ENCODE measurements at places on chromosomes 13 and 19.

- peak; percentile 41 for DNase-seq
Measured at GRCh38 chr19:44718441-44719261, 19.7 kb downstream of the CEACAM16 start.

GRCh38 chr13:113157206-113157928, 1.1 kb upstream of the PROZ start:
- DNase-seq = no peak

DNA sequence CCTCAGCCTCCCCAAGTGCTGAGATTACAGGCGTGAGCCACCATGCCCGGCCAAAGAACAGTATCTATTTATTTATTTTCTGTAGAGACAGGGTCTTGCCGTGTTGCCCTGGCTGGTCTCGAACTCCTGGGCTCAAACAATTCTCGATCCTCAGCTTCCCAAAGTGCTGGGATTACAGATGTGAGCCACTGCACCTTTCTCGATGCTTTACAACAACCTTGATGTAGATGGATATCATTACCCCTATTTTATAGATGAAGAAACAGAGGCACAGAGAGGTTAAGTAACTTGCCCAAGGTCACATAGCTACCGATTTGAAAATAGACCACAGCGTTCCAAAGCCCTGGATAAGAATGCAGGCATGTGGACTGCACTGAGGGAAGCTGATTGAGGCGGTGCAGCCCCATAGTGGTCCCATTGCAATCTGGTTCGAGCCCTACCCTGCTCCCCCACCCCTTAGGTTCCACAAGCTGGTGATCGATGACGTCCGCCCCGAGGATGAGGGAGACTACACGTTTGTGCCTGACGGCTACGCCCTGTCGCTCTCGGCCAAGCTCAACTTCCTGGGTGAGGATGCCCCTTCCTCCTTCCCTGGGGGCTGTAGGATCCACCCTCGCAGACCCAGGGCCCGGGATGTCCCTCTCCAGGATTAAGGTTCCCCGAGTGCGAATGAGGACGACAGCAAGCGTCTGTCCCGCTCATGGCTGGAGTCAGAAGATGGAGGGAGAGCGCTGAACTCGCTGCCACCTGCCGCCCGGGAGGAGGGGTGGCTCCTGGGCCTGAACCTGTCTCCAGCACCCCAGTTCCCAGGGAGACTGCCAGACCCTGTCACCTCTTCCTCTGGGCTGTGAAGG, 17.9 kb downstream of the MYBPC2 start:
- no peak for DNase-seq

DNA sequence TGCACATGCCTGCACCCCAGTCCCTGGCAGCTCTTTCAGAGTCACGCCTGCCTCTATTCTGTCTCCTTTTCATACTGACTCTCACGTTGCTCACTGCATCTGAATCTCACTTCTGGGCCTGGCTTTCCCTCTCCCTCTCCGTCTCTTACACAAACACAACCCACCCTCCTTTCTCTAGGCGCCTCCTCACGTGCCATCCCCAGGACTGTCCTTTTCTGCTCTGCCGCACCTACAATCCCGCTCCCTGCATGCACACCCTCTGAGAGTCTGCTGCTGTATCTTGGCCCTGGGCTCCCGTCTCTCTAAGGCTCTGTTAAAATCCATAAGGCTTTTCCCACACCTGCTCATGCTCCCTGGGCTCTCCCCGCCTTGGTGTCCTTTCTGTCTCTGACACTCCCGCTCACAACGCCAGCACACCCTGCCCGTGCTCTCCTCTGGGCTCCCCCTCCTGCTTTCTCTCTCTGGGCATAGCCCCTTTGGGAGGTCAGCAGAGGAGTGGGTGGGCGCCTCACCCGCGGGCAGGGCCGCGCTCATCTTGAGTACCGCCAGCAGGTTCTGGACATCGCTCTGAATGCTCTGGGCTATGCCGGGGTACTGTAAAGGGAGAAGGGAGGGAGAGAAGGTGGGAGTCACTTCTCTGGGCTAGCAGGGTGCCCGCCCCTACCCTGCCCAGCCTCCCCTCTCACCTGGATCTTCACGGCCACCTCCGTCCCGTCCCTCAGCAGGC, 12.7 kb upstream of the NUMBL start:
- no peak for DNase-seq

GRCh38 chr13:72864142-72865011, 82.4 kb downstream of the PIBF1 start:
- DNase-seq = no peak

GRCh38 chr13:37067874-37068273, 8.4 kb upstream of the SUPT20H start:
- no peak for DNase-seq
